ENCODE measurements at places on chromosomes 4 and X. TPM values are rescaled to one million over a fixed set of nuclear protein-coding genes. Genes with fewer than 3 reads are reported as not detected.

MAGEA4 gene
- polyA plus RNA-seq = not detected

DNA sequence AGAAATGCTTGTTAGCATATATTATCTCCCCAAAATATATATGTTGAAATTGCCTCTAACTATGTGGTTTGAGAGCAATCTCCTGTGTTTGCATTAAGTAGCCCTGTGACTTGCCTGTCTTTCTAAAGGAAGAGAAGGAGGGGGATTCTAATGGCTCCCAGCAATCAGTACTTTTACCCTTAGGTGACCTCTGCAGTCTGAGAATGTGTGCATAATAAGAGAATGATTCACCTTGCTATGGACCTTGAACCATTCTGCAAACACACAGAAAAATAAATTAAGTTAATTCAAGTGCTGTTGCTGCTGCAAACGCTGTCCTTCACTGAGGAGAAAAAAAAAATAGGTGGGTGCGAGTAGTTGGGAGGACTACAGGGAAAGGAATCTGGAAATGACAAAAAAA, 322.2 kb downstream of the IQCM start:
- no peak for DNase-seq

DNA sequence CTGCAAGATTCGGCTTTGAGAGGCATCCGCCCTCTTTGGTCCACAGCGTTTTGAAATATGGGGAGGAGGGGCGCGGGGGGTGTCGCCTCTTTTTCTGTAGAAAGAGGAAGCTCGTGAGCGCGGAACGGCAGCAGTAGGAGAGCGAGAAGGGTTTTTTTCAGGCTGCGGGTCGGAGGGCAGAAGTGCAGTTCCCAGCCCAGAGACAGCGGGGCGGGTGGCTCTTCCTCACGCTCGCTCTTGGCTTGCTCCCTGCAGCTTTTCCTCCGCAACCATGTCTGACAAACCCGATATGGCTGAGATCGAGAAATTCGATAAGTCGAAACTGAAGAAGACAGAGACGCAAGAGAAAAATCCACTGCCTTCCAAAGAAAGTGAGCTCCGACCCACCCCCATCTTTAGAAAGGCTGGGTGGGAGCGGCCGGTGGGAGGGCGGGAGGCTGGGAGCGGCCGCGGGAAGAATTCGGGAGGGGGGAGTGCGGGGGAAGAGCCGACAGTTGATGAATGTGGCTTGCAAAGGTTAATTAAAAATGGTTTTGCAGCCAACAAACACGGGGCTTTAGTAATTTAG, 1.2 kb downstream of the TMSB4X start:
- DNase-seq = no peak

DNA sequence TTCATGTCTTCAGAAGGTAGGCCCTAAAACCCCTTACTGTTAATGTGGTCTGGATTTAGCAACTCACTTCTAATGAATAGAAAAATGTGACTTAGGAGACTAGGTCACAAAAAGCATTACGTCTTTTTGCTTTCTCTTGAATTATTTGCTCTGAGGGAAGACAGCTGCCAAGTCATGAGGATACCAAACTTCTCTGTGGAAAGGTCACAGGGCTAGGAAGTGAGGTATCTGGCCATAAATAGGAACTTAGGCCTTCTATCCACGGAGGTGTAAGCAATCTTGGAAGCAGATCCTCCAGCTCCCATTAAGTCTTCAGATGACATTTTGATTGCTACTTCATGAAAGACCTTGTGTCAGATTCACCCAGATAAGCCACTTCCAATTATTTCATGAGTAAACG, 120.6 kb downstream of the JADE1 start:
- no peak for DNase-seq

- no peak for DNase-seq
These were observed 5.6 kb downstream of the G6PD start for GRCh38 chrX:154540897-154541535.

DNA sequence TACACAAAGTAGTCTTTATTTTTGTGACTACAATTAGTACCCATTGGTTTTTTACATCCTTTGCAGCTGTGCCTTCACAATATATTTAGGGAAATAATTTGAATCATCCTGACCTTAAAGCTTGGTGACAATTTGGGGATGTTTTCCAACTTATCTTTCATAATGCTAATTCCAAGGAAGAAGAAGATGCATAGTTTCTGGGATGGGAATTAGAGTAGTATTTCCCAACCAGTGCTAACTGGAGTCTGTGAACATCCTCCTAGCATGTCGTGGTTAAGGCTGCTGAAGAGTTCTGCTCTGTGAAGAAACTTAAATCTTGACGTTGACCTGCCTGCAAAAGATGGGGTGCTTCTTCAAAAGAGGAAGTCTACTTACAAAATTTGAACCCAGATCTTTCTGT, 173.5 kb downstream of the ANK2 start:
- no peak for DNase-seq

GRCh38 chrX:15744181-15744867, 6.3 kb downstream of the CA5B start:
- DNase-seq = no peak

HMGB2 gene
- 493 TPM for polyA plus RNA-seq

GAGE12J gene
- not detected for polyA plus RNA-seq

CT45A9 gene
- polyA plus RNA-seq = not detected

KDR gene
- polyA plus RNA-seq = 95.9 TPM

- peak; percentile 23 for DNase-seq
These were observed 66.0 kb upstream of the C4orf54 start for GRCh38 chr4:99723612-99724011.

C4orf50 gene
- polyA plus RNA-seq = 0.01 TPM

DNA sequence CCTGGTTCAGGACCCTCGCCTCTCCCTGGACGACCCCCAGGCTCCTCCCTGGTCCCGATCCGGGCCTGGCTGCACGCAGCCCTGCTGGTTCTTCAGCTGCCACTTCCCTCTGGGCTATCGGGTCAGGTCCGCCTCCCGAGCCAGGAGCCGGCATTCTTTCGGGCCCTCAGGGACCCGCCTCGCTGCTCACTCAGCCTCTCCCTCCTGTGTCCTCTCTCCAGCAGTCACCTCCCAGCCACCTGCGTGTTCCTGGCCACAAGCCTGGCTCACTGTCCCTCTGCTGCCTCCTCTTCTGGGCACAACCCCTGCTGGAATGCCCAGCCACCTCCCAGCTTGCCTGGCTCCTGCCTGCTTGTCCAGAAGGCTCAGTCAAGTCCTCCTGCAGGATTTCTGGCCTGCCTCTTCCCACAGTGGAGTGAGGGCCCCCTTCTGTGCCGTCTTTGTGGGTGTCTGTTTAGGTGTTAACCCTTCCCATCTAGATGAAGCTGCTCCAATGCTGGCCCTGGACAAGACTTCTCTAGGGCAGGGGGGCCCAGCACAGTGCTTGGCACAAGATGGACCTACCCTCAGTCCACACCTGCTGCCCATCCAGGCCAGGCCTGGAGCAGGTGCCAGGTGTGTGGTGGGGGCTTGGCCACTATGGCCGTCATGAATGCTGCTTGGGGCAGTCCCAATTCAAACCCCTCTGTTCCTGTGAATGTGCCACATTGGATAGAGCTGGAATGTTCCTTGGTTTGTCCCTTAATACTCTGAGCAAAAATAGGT, 2.2 kb downstream of the WFS1 start:
- DNase-seq = no peak

DNA sequence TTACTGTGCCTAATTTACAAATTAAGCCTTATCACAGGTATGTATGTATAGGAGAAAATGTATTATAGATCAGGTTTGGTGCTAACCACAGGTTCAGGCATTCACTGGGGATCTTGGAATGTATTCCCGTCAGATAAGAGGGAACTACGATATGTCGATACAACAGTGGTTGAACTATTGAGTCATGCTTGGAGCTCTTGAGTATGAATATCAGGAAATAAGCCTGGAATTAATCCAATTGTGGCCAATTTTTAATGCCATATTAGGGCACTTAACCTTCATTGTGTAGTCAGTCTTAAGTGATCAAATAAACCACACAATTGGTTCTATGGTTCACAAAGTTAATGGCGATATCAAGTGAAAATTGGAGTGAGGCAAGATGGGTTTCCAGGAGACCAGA, 556.5 kb downstream of the IL1RAPL1 start:
- DNase-seq = no peak

DNA sequence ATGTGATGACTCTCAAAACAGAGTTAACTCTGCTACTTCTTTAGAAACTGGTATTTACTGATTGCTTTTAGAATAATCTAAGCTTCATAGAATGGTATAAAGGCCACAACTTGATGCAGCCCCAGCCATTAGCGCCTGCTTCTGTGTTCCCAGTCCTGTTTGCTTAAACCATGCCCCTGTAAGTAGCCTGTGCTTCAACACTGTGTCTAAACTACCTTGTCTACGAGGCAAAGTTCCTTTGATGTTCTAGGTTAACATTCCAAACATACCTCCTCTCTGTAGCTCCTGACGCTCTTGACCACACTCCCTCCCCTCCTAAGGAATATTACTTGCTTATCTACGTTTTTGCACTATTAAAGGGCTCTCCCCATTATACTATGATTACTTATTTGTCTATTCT, 352.5 kb upstream of the ADGRL3 start:
- DNase-seq = no peak

TCP11X2 gene
- polyA plus RNA-seq = 0.45 TPM

KLB gene
- 0.32 TPM for polyA plus RNA-seq

- no peak for DNase-seq
These were observed 309.4 kb downstream of the ARHGAP24 start for GRCh38 chr4:85784348-85784747.

DNA sequence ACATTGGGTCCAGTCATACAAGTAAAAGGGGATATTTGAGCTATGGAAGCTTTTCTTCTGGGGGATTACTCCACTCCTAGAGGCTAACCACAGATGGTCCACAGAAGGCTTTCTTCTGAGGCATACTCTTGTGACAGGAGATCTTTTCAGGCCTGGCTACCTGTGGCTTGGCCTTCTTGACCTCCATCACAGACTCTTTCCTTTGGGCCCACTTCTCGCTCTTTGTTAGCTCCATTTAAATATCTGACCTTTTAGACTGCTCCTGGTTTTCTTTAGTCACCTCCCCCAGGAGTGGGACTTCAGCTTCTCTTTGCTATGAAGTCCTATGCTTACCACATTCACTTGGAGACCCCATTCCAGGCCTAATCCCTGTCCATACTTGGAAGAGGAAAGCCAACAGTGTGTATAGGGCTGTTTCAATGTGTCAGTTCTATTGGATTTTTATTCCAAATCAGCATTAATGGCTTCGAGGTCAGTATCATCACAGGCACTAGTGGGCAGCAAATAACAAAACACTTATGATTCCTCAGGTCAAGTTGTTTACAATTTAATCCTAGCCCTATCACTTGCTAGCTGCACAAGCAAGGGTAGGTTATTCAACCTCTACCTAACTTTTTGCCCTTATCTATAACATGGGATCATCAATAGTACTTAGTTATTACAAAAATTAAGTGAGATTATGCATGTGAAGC, 26.3 kb downstream of the GPC3 start:
- no peak for DNase-seq

GRCh38 chr4:110130576-110131358, 67.6 kb downstream of the ELOVL6 start:
- DNase-seq = no peak

YY2 gene
- polyA plus RNA-seq = 5.1 TPM
